ENCODE measurements at places on chromosomes 6 and 20.

DNA sequence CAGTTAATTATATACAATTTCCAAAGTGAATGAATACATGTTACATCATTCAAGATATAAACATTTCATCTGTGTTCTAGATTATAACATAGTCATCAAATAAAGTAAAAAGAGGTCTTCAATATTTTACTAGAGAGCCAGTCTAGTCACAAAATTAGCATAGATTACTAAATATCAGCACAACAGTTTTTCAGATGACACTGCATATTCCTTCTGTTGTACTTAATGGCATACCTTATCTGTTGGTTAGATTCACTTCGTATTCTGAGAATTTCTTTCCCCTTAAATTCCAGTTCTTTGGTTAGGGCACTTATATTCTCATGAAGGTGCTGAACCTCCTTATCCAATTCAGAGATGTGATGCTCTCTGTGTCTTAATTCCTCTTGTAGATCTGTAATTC lies 39.8 kb upstream of the MCM9 start:
- no peak for DNase-seq

GRCh38 chr6:1336246-1336843 lies 24.4 kb downstream of the FOXQ1 start:
- DNase-seq = no peak

GRCh38 chr6:90194371-90194841 lies 102.2 kb downstream of the BACH2 start:
- peak; percentile 67 for DNase-seq

GRCh38 chr6:111724505-111724904 lies 118.8 kb upstream of the TRAF3IP2 start:
- no peak for DNase-seq

DNA sequence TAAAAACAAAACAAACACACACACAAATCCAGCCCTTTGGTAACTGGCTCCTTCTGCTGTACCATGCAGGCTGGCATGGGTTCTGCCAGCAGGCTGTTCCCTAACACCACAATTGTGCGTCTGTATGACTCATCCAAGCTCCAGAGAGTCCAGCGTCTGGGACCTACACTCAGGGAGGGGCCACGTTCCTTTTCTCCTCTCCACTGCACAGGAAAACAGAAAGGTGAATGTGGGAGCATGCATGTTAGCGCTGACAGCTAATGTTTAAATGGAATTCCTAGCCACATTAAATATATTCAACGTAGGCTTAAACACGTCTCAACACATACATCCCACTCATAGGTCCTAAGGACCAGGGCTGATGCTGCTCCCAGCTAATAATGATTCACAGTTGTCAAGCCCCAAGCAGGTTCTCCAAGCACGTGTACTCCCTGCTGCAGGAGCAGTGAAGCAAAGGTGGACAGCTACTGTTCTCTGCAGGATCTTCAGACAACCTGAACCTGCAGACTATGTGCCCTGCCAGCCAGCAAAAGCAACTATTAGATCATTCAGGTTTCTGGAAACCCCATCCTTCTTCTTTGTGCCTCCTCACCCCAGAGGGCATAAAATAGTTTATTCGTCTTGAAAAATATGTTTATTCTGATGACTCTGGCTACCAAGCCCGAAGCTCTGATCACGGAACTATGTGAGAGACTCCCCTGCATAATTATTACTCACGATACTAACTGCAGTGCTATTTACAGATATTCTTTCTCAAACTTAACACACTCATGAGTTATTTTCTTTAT lies 20.9 kb downstream of the MAP1LC3A start:
- DNase-seq = peak; percentile 74

DNA sequence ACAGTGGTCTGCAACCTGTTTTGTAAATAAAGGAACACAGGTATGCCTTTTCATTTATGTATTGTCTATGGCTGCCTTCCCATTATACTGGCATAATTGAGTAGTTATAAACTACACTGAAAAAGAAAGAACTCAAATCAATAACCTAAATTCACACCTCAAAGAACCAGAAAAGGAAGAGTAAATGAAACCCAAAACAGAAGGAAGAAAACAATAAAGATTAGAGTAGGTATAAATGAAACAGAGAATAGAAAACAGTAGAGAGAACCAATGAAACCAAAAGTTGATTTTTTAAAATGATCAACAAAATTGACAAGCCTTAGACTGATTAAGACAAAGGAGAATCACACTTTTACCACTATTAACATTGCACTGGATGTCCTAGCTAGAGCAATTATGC lies 34.7 kb downstream of the FAM184A start:
- DNase-seq = no peak

- DNase-seq = no peak
Measured at GRCh38 chr20:13694420-13695150, 55.9 kb upstream of the TASP1 start.

- DNase-seq = no peak
Measured at GRCh38 chr20:57877131-57877824, 167.5 kb upstream of the PMEPA1 start.

DNA sequence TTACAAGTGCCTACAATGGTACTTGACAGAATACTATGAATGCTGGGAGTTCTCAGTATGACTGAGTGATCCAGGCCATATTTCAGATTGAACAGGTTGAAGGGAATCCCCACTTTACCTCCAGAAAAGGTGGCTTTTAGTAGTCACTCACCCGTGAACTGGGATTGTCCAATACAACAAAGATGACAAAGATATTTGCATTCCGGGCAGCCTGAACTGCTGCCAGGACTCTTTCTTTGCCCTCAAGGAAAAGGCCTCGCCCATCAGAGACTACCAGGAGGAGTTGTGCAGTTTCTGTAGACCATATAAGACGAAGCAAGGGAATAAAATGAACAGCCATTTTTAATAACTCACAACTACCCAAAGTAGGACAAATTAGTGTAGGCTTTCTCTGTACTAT lies 6.3 kb upstream of the LYRM2 start:
- DNase-seq = no peak

- DNase-seq = no peak
Measured at GRCh38 chr6:119942078-119942752, 592.7 kb upstream of the MAN1A1 start.

- no peak for DNase-seq
Measured at GRCh38 chr6:125671323-125671722, 78.1 kb upstream of the HEY2 start.

DNA sequence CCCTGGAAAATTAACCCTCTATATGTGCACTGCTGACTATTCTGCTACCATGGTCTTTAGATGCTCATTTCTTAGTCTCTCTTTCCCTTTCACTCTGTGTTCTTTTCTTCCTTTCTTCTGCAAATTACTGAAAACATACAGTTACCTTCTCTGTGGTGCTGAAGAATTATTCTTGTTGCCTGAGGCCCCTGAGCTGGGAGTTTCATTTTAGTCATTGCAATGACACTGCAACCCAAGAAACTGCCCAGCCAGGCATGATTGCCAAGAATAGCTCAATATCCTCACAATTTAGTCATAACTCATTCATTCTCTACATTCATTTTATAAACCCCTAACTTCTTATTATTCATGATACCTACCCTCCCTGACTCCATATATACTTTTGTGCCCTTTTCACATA lies 245.8 kb upstream of the RAB32 start:
- no peak for DNase-seq

DNA sequence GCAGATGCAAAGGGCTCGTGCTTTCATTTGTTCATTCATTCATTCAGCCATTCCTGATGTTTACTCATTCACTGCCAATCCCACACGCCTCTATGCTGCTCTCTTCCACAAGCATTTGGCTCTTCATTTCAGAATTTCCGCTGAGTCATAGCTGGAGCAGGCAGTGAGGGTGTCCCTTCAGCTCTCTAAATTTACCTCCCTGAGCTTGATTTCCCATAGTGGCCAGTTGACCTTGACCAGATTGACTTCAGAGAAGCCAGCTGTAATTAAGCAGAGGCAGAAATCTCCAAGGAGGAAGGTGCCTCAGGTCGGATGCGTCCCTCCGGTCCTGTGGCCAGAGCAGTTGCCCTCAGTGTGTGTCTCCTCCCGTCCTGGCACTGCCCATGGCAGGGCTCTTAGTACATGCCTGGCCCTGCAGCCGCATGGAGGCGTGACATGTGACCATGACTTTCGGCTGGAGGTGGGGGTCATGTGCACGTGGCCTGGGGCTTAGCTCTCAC lies 267.2 kb upstream of the ECI2 start:
- peak; percentile 90 for DNase-seq

DNA sequence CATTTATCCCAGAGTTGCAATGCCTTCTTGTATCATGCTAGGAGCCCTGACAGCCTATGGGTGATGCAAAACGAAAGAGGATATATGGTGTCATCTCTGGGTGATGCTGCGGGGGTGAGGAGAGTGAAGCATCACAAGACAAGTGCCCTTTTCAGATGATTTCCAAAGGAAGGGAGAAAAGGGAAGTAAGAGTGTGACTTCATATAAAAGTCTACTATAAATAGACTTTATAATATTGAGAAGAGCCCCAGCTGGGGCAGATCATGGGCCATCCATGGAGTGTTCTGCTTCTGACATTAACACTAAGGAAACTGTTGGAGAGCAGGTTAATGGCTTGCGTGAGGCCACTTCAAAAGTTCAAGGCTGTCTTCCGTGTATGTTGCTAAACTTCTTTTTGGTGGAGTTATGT lies 4.4 kb downstream of the CD83 start:
- no peak for DNase-seq

DNA sequence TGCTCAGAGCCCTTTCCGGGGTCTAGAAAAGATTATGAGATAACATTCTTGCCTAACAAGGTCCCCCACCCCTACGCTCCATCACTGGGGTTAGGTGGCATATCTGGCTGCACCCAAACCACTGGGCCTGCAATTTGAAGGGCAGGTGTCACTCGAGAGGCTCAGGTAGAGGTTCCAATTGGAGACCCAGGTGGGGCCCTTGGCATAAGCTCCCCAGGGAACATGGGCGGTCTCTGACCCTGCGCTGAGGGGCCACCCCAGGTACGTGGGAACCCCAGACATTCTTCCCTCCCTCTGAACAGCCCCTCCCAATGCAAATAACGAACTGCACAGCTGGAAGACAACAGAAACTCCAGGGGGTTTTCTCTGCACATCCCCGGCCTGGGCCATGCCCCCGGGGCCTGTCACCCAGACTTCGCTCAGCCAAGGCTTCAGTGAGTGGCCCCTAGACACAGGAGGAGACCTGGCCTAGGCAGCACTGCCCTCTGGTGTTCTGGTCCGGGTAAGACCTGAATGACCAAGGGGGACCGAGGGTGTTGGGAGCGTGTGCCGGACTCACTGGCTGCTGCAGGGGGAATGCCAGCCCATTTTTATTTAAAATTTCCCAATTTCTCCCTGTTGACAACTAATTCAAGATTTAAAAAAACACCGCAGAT lies 47.5 kb downstream of the DSTN start:
- DNase-seq = no peak

DNA sequence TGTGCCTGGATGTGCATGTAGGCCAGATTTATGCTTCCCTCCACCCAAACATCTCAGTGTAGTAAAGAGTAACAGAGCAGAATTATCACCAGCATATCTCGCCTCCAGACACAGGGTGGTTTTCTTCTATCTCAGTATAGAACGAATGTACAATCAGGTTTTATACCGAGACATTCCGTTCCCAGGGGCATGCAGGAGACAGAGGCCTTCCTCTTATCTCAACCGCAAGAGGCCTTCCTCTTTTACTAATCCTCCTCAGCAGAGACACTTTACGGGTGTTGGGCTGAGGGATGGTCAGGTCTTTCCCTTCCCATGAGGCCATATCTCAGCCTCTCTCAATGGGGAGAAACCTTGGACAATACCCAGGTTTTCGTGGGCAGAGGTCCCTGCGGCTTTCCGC lies 36.4 kb upstream of the MC3R start:
- DNase-seq = no peak
